Adrenal gland (tissue), 19 donors: ENCODE measurements at places on chromosomes 7 and 10. TPM values are rescaled to one million over a fixed set of nuclear protein-coding genes. Genes with fewer than 3 reads are reported as not detected.
A peak's percentile ranks its signal among the peaks of the same experiment; 100 is the strongest.

The TWNK gene
- total RNA-seq: 5.3 TPM

DNA sequence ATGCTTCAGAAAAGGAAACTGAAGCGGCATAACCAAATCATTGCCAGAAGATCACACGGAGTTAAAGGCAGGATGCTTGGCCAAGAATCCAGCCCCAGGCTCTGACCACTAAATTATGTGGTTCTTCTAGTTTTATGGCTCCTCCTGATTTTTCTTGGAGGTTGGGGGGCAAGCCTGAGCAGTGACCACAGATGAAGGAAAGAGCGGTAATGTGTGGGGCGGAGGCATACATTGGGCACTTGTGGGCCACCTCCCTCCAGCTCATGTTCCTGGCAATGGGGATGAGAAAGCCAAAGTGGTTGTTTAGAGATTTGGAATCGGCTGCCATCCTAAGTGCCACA, 3.2 kb downstream of the TRPV6 start:
- H3K36me3 ChIP-seq: no peaks in the 10 kb centered on the region
- no peaks in the 10 kb centered on the region for H3K4me1 ChIP-seq
- H3K4me3 ChIP-seq: no peak overlapping the region
- no peak for DNase-seq
- H3K27me3 ChIP-seq: no peaks in the 10 kb centered on the region

DNA sequence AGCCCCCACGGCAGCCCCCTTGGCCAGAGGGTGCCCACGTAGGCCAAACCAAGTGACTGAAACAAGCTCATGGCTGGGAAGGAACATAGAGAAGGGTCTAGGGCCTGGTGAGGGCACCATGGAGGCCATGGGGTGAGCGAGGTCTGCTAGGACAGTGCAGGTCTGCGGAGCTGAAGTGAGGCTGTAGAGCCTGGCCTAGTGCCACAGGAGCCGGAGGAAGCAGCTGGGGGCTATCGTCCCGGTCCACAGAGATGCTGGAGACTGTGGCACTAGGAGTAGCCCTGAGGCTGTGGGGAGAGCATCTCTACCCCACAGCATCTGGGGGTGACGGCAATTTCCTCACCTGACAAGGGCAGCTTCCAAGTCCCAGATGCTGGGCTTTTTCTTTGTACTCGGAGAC, 150.3 kb downstream of the ZNF22 start:
- no peak overlapping the region for H3K27ac ChIP-seq
- H3K36me3 ChIP-seq: no peaks in the 10 kb centered on the region
- no peak overlapping the region for H3K4me3 ChIP-seq
- no peaks in the 10 kb centered on the region for H3K27me3 ChIP-seq
- no peak for DNase-seq

- H3K36me3 ChIP-seq: no peaks in the 10 kb centered on the region
- H3K4me3 ChIP-seq: no peak overlapping the region
- H3K4me1 ChIP-seq: no peaks in the 10 kb centered on the region
- H3K27me3 ChIP-seq: no peaks in the 10 kb centered on the region
- no peak for DNase-seq
Measured at GRCh38 chr10:17506390-17506789, 52.0 kb upstream of the ST8SIA6 start.

The OR2A25 gene
- not detected for total RNA-seq

DNA sequence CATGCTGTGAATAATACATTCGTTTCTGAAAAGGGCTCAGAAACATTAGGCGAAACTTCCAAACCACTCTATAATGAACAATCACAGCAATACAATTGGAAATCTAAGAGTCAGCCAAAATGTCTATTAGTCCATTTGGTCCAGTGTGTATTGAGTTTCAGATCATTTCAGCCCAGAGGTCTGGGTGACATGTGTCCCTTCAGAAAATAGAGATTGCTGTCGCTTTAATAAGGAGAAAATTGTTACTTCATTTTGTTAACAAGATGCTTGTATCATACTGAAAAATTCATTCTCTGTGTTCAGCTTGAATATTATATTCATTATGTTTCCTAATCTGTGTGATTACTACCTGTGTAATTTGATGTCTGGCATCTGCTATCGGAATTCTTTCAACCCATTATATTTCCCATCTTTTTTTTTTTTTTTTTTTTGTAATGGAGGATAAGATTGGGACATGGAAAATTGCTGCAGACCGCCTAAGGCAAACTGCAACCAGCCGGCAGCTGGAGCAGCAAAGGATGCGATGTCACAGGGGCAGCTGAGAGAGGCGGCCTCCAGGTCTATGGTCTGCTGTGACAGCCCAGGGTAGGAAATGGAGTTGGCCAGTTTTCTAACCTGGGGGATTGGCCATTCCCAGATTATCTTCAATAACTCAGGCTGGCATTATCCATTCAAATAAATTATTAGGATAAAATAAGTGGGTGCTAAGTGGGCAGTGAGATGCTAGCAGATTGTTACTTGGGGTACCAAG, 170.9 kb upstream of the NPVF start:
- no peaks in the 10 kb centered on the region for H3K27me3 ChIP-seq
- no peak overlapping the region for H3K27ac ChIP-seq
- no peaks in the 10 kb centered on the region for H3K36me3 ChIP-seq
- H3K4me3 ChIP-seq: no peak overlapping the region
- no peak for DNase-seq
- H3K4me1 ChIP-seq: no peaks in the 10 kb centered on the region

GRCh38 chr10:124653811-124654651, 90.1 kb downstream of the FAM53B start:
- H3K4me3 ChIP-seq: no peak overlapping the region
- H3K27me3 ChIP-seq: no peaks in the 10 kb centered on the region
- DNase-seq: peak; percentile 44
- H3K27ac ChIP-seq: peak overlapping the region; percentile 17
- H3K36me3 ChIP-seq: peaks cover 6% of the 10 kb centered on the region
- H3K4me1 ChIP-seq: peaks cover 55% of the 10 kb centered on the region

The HOGA1 gene
- 8.0 TPM for total RNA-seq

DNA sequence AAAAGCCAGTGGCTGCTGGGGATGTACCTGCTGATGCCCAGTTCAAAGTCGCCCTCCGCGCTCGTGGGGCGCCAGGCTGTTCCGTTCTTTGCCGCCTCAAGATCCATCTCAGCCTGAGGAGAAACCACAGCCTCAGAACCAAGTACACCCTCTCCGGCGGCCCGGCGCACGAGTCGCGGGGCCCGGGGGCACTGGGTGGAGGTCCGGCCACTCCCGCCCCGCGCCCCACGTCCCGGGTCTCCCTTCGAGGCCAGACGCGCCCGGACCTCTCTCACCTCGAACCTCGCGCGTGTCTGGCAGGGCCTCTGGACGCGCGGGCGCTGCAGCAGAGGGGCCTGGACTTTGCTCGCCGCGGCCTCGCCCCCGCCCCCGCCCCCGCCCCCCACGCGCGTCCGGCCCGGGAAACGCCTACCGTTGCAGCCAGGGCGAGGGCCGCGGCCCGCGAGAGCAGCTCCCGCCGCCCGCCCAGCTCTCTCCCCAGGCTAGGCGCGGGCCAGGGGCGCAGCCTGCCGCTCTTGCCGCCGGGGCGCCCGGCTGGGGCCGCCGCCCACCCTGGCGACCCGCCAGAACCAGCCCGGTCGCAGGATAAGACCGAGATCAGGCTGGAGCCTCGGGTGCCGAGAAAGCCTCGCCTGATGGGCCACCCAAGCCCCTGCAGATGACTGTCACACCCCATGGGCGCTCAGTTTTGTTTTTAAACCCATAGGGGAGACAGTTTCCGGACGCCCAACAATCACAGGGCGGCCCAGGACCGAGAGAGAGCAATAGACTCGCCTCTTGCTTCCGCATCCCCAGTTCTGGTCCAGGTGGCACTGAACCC, at the start of gene ABCB4:
TSS of gene ABCB4 (minus strand) at position 322 of the 820 bp plus-strand sequence. CDS start at position 107, 215 bp downstream.
- peak within 1 kb of the TSS; percentile 61 for H3K4me3 ChIP-seq
- H3K4me1 ChIP-seq: peaks cover 15% of the 10 kb centered on the region
- no peaks in the 10 kb centered on the region for H3K36me3 ChIP-seq
- H3K27ac ChIP-seq: no peak within 1 kb of the TSS
- no peaks in the 10 kb centered on the region for H3K27me3 ChIP-seq

The NEUROD6 gene
- total RNA-seq: not detected

DNA sequence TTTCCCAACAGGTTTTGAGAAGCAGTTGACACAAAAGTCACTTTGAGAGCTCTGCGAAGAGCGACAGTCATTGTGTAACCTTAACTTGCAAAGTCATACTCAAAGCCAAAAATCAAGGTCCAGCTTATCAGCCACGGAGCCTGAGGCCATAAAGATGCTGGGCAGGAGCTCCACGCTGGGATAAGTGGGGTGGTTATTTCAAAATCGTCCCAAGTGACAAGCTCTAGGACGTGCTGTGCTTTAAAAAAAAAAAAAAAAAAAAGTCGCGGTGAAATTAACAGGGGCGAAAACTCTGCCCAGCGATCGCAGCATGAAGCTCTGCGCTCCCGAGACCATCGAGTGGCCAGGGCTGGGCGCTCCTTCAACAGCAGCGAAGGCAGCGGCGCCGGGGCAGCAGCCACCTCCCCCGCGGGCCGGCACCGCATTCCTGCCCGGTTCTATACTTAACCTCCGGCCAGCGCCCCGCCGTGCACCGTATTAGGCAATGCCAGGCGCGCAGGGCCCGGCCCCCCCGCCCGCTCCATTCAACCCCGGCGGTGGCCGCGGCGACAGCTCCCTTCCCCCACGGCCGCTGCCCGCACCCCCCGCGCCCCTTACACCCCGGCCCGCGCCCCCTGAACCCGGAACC, 657 bp downstream of the HACD1 start:
- H3K27ac ChIP-seq: peak overlapping the region; percentile 76
- peak; percentile 69 for DNase-seq
- H3K4me1 ChIP-seq: no peaks in the 10 kb centered on the region
- no peaks in the 10 kb centered on the region for H3K36me3 ChIP-seq
- peak overlapping the region; percentile 74 for H3K4me3 ChIP-seq

GRCh38 chr7:28133872-28134271, 46.7 kb downstream of the JAZF1 start:
- H3K4me3 ChIP-seq: no peak overlapping the region
- peaks cover 45% of the 10 kb centered on the region for H3K4me1 ChIP-seq
- DNase-seq: no peak
- H3K36me3 ChIP-seq: no peaks in the 10 kb centered on the region

GRCh38 chr10:26408858-26409494, 29.2 kb upstream of the APBB1IP start:
- no peak overlapping the region for H3K4me3 ChIP-seq
- H3K27me3 ChIP-seq: peaks cover 4% of the 10 kb centered on the region
- no peak overlapping the region for H3K27ac ChIP-seq
- H3K4me1 ChIP-seq: no peaks in the 10 kb centered on the region
- no peaks in the 10 kb centered on the region for H3K36me3 ChIP-seq

The AGK gene
- total RNA-seq: 27.2 TPM

GRCh38 chr7:85714043-85714578, 527.3 kb upstream of the SEMA3D start:
- H3K4me3 ChIP-seq: no peak overlapping the region
- no peaks in the 10 kb centered on the region for H3K4me1 ChIP-seq
- H3K27ac ChIP-seq: no peak overlapping the region

The ELN gene
- total RNA-seq: 16.1 TPM
